ENCODE measurements at places on chromosomes 12 and 14.

- peak; percentile 59 for DNase-seq
Observed at GRCh38 chr12:128076188-128076587, 190.8 kb upstream of the TMEM132C start.

GRCh38 chr12:113831476-113831875, 134.6 kb downstream of the RBM19 start:
- DNase-seq = no peak

DNA sequence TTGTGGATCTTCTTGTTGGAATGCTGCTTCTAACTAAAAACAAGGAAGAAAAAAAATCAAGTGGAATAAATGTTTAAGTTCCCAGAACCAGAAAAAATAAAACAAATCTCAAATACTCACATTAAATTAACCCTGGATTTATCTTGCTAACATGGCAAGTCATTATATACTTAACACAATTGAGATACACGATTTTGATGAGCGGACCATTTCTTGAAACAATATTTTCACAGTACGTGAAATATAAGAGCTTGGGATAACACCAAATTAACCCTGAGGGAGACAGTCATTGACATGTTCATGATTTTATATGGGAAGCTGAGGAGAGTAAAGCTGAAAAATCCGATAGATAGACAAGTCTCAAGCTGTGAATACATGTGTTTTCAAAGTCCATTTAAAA, 128.6 kb downstream of the PTCSC3 start:
- DNase-seq = no peak

- DNase-seq = no peak
Observed at GRCh38 chr14:76181546-76181945, 29.8 kb downstream of the GPATCH2L start.

DNA sequence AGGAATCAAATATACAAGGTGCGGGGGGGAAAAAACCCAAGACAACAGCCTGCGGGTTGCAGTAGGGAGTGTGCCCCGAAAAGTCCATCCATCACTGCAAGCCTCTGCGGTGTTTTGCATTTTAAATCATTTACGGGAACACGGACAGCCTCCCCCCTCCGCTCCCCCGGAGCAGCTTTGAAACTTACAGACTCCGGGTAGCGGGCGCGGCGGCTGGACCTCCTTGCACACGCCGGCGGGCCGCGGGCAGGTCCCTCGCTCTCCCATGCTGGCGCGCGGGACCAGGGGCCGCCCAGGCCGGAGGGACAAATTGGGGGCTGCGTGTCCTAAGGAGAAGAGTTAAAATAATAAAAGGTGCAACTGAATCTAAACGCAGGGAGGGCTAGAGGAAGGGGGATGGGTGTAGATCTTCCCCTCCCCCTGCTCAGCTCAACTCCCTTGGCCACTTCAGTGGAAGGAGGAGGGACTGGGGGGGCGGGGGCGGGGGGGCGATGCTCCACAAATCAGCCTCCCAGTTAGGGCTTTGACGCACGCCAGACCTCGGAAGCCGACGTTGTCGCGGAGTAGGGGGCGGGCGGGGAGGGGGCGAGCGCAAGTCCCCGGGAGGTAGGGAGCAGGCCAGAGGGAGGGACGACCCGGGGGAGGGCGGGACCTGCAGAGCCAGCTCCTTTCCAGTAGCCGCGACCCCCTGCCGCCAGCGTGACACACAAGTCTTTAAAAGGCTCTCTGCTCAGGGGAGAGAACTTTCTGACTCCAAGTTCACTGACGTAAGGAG, at the start of gene KCNJ8:
Gene KCNJ8, minus strand, starts transcription at position 349 of the 775 bp plus-strand sequence. CDS start 1,090 bp downstream, outside the sequence.
- peak; percentile 96 for DNase-seq

DNA sequence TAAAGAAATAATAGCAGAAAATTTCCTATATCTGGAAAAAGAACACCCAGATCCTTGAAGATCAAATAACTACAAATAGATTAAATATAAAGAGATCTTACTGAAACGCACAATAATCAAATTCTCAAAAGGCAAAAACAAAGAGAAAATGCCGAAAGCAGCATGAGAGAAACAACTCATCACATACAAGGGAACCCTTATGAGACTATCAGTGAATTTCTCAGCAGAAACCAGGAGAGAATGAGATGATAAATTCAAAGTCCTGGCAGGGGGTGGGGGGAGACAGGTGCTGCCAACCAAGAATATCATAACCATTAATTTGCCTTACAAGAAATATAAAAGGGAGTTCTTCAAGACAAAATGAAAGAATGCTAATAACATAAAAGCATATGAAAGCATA, 73.7 kb downstream of the CEP128 start:
- no peak for DNase-seq

Data from islet precursor cell (in vitro differentiated cells).